ENCODE measurements at places on chromosomes 2 and 18.
A peak's percentile ranks its signal among the peaks of the same experiment; 100 is the strongest.

DNA sequence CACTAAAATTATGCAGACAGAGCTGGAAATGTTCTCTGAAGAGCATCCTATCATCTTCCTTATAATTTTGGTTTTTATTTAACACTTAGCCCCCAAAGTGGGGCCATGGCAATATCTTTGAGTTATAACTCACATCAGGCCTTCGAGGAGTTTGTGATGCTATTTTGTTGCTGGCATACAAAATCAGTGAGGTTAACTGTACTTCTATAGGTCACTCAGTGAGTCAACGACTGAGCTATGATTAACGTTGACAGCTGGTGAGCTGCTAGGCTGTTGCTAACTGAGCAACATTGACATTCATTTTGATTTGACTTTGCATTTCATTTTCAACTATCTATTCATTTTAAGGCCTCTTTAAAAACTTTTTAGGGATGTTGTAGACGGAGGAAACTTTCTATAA lies 50.0 kb downstream of the GPD2 start:
- no peak for DNase-seq

GRCh38 chr2:55743583-55743982 lies 49.9 kb upstream of the PNPT1 start:
- no peak for DNase-seq

DNA sequence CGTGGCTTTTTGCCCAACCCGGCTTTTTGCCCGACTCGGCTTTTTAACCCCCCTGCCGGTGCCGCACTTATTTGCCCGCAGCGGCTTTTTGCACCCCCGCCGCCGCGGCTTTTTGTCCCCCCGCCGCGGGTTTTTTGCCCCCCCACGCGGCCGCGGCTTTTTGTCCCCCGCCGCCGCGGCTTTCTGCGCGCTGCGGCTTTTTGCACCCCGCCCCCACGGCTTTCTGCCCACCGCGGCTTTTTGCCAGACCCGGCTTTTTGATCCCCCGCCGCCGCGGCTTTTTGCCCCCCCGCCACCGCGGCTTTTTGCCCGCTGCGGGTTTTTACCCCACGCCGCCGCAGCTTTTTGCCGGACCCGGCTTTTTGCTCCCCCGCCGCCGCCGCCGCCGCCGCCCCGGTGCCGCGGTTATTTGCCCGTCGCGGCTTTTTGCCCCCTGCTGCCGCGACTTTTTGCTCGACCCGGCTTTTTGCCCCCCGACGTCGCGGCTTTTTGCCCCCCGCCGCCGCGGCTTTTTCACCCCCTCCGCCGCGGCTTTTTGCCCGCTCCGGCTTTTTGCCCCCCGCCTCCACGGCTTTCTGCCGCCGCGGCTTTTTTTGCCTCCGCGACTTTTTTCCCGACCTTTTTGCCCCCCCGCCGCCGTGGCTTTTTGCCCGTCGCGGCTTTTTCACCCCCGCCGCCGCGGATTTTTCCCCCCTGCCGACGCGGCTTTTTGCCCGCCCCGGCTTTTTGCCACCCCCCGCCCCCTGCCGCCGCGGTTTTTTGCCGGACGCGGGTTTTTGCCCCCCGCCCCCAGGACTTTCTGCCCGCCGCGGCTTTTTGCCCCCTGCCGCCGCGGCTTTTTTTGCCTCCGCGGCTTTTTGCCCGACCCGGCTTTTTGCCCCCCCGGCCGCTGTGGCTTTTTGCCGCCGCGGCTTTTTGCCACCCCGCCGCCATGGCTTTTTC lies 2786.5 kb downstream of the RPIA start:
- DNase-seq = peak; percentile 71

DNA sequence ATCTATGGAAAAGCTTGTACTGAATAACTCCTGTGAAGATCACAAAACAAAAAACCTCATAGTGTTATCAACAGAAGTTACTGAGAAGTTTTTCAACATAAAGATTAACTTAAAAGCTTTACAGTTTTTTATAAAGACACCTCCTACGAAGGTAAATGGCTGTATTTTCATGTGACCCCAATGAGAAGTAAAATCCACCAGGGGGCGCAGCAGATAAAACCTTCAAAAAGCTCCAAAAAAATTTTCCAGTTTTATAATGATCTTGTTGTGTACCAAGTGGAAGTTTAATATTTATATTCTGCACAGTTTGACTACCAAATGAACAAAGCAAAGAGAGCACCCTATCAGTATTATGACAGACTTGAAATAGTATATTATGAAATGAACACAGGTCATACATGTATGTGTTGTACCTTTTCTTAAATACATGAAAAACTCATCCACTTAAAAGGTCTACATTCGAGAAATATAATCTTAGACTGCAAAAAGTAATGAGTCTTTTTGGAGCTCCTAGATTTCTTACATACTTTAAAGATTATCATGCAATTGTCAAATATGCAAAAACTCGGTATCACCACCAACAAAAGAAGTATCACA lies 38.5 kb downstream of the PNO1 start:
- no peak for DNase-seq

GRCh38 chr2:108988796-108989713 lies at the start of gene EDAR:
EDAR (minus strand) TSS chr2:108989220; CDS start chr2:108931014, 58,206 bp downstream.
- peak; percentile 59 for DNase-seq

DNA sequence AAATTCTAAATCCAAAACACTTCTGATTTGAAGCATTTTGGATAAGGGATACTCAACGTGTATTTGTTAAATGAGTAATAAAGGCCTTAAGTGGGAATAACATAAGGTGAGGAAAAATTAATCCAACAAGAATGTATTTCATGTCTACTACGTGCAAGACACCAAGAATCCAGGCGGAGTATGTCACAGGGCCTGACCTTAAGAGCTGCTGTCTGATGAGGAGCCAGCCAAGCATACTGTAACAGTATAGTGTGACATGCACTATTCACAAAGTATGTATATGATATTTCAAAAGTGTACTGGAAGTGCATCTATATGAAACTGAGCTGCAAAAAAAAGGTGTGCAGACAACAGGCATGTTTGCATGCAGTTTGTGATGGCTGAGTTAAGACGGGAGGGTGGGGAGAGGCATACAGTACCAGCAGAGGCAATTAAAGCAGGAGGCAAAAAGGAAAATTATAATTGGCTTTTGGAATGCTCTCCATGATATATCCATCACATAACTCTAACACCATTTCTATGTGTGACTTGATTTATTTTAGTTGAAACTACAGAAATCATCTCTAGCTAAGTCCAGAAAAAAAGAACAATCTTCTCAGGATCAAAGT lies 18.2 kb downstream of the IWS1 start:
- DNase-seq = no peak

GRCh38 chr2:133713049-133713580 lies 144.9 kb upstream of the NCKAP5 start:
- no peak for DNase-seq

DNA sequence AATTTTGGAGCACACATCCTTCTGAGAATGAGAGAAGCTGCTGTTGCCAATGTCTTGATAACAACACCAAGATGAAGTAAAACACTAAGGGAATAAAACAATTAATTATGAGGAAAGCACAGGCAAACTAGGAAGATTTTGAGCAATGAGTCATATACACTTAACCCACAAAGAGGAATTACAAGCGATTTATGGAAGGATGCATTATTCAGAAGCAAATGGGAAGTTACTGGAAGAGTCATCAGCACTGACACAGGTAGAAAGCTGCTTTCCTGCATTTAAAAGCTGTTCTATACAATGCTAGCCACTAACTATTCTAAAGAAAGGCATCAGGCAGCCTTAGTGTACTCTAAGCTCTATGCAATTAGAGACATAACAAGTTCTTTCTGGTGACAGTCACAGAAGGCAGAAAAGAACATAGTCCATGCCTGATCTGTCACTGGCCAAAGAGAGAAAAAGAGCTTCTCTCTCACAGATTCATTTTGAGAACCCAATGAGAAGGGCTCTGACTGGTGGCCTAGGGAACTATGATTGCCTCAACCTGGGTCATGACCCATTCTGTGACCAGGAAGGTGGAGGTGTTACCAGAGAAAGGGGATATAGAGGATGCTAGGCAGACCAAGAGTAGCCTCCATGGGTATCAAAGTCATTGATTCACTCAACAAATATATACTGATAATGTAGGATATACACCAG lies 45.4 kb downstream of the M1AP start:
- no peak for DNase-seq

DNA sequence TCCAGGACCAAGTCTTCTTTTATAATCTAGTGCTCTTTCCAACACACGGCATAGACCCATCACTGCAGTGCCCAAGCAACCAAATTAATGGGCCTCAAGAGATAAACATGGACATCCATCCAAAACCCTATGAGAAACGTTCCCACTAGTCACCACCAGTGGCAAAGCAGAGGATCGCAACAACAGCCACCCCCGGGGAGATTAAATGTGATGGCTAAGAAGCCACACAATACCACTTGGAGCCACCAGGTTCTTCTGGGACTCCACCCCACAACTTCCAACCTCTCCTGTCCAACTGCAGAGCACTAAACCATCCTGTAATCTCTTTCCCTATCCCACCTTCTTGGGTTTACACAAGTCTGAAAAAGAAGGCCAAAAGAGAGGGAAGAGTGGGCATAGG lies 123.8 kb downstream of the BCL11A start:
- no peak for DNase-seq

GRCh38 chr2:219358170-219359075 lies 25.9 kb upstream of the RESP18 start:
- peak; percentile 68 for DNase-seq

DNA sequence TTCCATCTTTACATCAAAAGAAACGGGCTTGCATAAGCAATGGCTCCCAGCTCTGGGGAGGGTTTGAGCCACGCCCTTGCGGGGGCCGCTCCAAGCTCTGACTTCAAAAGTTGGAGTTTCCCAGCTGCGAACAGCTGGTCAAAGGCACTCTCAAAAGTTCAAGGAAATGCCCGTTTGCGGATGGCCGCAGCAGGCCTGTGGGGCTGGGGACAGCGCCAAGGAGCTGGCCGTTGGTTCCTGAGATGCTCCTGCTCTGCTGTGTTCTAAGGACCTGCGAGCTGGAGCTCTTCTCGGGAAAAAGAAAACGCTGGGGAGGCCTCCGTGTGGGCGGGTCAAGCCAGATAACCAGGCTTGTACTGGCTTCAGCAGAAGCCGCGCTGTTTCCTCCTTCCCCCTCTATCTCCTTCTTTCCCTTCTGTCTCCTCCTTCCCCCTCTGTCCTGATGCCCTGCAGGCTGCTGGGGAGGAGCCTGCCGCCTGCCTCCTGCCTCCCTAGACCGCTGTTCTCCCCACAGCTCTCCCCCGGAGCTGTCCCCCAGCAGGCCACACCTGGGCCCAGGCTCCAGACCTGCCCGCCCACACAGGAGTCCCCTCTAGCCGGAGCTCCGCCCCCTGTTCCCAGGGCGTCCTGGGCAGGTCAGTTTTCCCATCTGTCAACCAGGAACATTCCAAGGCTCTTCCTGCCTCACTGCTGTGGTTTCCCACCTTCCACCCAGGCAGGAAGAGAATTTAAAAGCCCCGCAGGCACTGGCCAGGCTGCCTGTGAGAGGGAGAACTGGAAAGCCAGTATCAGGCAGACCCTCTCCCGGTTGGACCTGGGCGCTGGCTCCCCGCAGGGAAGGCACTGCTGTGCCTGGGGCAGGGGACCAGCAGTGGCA lies 14.1 kb downstream of the KLF11 start:
- no peak for DNase-seq

GRCh38 chr2:120920454-120921148 lies 184.9 kb downstream of the GLI2 start:
- DNase-seq = no peak

DNA sequence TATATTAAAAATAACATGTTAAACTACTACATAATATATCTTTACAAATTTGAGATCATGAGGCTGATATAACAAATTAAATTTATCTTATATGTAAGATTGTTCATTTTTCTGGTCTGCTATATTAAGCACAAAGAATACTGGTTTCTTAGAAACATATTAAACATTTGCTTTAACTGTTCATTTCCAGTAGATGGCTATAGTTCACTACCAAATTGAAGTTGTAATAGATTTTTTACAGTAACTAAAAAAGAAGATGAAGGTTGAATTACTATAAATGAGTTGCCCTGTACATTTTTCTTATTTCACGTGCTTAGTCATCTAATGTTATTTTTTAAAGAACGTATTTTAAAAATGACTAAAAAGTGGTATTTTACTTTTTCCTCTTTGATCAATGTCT lies 57.0 kb downstream of the ZNF407 start:
- DNase-seq = no peak

GRCh38 chr18:50092245-50092805 lies 102.6 kb downstream of the MYO5B start:
- DNase-seq = no peak

DNA sequence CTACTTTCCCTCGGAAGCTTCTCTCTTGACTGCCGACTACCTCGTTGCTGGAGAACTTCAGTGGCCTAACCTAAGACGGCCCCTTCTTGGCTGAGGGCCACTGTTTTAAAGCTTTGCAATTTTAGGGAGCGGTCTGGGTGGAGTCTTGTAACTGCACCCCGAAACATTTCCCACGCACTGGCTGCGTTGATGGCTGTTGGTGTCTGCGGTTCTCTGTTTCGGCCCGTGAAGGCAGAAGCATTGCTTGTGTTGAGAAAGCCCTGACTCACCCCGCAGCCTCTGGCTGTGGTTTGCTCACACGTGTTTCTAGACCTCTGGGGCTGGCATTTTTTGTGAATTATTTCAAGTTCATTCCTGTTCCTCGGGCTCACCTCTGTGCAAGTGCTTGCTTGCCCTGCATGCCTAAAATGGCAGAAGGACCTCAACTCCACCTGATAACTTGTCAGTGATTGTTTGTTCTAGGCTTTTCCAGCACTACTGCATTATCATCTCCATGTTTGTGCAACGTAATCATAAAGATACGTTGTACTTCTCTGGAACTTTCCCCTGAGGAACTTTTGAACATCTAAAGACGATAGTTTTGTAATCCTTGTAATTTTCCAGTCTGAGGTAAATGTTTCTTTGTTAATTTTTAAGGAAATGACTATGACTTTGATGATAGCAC lies 94.2 kb upstream of the DLX2 start:
- no peak for DNase-seq

- no peak for DNase-seq
Observed at GRCh38 chr2:231228974-231229529, 30.6 kb downstream of the ARMC9 start.

DNA sequence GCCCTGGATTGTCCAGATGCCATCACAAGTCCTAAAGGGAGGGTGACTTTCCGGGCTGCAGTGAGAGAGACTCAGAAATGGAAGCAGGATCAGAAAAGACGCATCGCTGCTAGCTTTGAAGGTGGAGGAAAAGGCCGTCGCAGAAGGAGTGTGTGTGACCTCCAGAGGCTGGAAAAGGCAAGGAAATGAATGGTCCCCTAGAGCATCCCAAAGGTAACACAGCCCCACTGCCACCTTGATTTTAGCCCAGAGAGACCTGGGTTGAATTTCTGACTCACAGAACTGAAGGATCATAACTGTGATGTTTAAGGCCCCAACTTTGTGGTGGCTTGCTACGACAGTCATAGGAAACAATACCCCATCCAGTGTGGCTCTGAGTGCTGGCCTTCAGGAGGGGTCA lies 8.6 kb upstream of the NCK2 start:
- DNase-seq = no peak

DNA sequence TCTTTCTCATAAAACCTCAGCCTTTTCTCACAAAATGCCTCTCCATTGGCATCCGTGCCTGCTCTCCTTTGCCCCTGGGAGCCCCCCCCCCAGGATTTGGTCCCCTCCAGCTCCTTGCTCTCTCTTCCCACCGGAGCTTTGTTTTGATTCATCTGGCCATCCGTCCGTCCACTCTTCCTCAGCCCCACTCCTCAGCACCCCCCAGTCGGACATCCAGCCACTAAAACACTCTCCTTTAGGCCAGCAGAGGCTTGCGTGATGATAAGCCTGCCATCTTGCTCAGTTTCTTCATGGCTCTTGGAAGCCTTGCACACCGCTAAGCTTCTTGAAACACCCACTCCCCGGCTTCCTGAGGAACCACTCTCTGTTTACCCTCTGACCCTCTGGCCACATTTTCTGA lies 31.5 kb upstream of the GNAL start:
- no peak for DNase-seq
